Fibroblast of the conjunctiva (primary cell): ENCODE measurements at places on chromosomes 1 and 21.

DNA sequence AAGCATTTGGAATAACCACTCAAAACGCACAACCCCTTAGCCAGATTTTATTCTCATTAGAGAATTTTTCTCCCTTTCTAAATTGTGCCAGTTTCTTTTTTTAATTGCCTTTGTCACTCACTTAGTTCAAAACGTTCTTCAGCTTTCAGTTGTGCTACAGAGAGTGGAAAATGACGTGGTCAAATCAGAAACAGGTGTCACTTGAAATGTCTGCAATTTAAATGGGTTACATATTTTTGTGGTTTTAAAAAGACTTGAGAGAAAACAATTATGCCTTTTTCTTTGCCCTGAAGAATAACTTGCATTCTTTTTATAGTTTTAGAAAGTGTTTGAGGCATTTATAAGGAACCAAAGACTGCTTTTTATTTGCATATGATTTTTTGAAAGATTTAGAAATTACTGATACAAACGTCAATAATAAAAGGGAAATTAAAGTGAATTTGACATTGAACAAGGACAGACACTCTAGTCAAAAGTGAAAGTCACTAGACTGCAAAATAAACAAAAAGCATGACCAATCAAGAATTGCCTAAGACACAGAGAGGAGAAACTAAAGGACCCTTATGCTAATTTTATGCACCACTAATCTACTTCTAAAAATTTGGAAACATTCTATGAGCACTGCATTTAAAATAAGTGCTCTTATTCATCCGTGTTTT, 191.0 kb downstream of the TPR start:
- DNase-seq: no peak

GRCh38 chr21:43702785-43703034, 16.2 kb upstream of the PDXK start:
- DNase-seq: no peak

DNA sequence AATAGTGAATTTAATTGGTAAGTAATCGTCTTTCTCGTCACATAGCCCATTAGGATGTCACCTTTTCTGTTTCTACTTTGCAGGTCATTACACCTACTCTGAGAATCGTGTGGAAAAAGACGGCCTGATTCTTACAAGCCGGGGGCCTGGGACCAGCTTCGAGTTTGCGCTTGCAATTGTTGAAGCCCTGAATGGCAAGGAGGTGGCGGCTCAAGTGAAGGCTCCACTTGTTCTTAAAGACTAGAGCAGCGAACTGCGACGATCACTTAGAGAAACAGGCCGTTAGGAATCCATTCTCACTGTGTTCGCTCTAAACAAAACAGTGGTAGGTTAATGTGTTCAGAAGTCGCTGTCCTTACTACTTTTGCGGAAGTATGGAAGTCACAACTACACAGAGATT, 23.3 kb downstream of the PARK7 start:
- no peak for DNase-seq

- DNase-seq: no peak
Observed at GRCh38 chr1:61754545-61754944, 12.3 kb downstream of the PATJ start.

DNA sequence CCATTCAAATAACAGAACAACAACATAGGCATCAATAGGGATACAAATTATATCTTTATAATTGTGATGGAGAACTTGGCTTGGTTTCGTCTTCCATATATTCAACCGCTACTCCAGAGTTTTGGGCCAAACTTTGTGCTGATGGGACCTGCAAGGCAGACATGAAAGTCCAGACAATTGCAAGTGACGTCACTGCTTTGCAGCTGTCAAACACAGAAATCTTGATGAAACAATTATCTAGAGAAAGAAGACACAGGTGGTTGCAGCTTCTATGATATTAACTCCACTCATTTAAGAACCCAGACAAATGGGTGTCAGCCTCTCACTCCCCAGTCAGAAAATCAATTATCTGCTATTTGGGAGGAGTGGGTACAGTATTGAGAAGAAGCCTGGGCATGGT, 390.6 kb downstream of the NUF2 start:
- no peak for DNase-seq

- DNase-seq: no peak
Observed at GRCh38 chr1:214464445-214465287, 86.7 kb downstream of the PTPN14 start.

DNA sequence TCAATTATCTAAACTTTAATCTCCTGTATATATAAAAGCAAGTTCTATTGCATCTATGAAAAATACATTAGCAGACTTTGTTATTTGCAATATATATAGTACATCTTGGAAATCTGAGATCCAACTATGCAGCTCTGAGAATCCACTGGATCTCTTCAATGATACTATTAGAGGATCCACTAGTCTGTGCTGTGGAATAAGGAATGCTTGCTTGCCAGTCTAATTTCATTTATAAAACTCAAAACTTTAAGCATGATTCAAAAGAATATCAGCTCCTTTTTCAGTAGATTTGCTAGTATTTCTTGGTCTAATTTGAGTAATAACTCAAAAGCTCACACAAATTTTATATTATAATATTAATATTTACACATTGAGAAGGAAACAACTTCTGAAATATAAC, 115.1 kb downstream of the SPATA6 start:
- no peak for DNase-seq

DNA sequence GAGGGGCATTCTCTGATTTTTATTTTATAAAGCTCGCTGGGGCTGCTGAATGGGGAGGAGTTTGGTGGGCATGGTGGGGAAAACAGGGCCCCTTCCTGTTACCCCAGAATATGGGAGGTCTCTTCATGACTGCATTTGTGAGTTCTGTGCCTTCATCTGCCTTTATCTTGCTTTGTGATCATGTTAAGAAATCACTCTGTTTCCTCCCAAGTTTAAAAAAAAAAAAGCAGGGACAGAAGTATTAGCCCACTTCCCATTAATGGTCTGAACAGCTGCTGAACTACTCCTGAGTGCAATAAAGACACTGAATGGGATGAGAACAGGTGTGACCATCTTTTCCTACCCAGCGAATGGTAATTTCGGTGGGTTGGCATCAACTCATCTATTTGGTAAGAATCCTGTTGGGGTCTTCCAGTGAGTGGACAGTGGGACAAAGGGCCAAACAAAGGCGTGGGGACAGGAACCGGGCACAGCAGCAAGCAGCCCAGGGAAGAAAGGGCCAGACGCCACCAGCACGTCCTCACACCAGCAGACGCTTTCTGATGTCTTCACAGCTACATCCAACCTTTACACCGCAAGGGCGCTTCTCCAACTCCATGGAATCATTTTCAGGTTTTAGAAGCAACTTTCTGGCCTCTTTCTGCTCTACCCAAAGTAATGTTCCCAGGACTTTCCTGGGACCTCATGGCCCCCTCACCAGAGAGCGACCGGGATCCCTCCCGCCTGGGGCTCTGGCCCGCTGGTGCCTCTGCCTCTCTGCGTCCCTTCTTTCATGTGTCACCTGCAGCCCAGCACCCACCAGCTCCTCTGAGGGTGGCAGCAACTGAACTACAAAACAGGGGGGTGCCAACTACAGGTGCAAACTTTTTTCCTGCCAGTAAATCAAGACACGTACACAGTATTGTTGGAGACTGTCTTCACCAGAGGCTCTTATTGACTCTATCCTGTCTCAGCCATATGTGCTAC, 160.2 kb downstream of the ADSS2 start:
- DNase-seq: no peak

DNA sequence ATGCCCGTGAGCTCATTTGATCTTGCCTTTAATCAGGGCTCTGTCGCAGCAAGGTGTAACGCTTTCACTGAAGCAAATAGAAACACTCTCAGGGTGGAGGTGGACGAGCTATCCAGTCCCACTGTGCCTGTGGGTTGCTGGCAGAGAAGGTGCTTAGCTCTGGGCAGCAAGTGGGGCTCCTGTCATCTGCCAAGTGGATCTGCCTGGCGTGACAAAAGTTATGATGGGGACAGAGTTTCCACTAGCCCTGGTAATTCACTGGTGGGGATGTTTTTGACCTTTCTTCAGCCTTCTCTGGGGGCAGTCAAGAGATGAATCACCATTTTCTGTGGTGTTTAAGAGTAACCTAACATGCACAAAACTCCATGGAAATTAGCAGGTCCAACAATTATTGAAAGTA, 71.3 kb upstream of the EDEM3 start:
- no peak for DNase-seq

DNA sequence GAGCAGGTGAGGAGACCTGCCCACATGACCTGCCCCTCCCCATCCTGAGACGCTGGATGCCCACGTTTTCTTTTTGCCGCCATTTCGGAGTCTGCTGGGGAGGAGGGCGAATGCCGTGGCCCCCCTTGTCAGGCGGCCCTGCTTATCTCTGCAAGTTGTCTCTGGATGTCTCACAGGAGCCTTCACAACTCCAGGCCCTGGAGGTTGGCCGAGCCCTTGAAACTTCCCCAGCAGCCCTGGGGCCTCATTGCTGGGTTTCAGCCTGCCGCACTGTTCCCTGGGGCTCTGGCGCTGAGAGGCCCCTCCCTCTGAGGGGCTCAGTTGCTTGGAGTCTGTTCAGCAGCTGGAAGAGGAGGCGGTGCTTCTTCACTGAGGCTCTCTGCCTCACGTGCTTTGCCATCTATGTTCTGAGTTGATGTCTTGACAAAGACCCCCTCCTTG, 29.8 kb upstream of the ZBTB21 start:
- DNase-seq: peak; percentile 47

GRCh38 chr1:216005916-216006315, 417.3 kb downstream of the USH2A start:
- peak; percentile 21 for DNase-seq

DNA sequence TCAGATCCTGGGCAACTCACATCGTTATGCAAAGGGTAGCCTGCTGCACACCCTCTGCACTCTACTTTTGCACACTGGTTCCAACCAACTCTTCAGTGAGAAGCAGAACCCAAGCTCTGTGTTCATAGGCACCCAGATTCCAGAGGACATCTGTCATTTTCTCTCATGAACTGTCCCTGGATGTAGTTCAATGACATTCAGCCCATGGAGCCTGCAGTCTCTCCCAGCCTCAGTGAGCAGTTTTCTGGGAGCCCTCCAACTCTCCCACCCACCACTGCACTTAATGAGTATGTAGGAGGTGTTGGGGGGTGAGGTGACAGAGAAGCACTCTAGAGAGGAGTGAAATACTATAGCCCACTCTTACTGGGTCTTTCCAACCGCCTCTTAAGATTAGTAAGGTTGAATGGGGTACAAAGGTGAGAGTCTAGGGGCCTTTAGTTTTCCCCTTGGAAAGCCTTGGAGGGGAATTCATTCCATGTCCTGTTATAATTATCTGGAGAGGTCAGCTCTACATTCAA, 58.1 kb upstream of the APOBEC4 start:
- no peak for DNase-seq

GRCh38 chr1:48681476-48682305, 95.0 kb downstream of the BEND5 start:
- DNase-seq: no peak

- DNase-seq: no peak
Observed at GRCh38 chr1:162328512-162328911, 48.1 kb downstream of the SPATA46 start.

- DNase-seq: no peak
Observed at GRCh38 chr21:20554785-20555184, 443.4 kb upstream of the NCAM2 start.

GRCh38 chr1:93565496-93566206, 116.0 kb downstream of the BCAR3 start:
- no peak for DNase-seq

- no peak for DNase-seq
Observed at GRCh38 chr1:113662101-113662500, 97.2 kb downstream of the PHTF1 start.
